ENCODE measurements at places on chromosomes 7 and 10. TPM values are rescaled to one million over a fixed set of nuclear protein-coding genes. Genes with fewer than 3 reads are reported as not detected.
A peak's percentile ranks its signal among the peaks of the same experiment; 100 is the strongest.

DNA sequence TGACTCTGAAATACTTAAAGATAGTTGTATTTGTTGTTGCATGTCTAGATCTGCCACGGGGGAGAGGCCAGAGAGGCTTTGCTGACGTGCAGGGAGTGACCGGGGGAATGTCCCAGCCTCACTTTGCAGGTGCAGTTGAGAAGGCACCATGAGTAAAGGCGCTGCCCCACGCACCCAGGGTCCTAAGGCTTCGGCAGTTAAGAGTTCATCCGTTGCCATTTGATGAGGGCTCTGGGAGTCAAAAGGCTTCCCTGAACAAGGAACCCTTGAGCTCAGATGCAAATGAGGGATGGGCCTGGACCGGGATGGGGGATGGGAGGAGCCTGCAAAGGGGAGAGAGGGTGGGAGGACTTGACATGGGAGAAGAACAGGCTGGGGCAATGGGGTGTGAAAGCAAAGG lies 20.4 kb downstream of the PPP2R2D start:
- peaks cover 2% of the 10 kb centered on the region for H3K4me1 ChIP-seq
- no peaks in the 10 kb centered on the region for H3K27me3 ChIP-seq
- DNase-seq, result no peak
- H3K36me3 ChIP-seq, result no peaks in the 10 kb centered on the region
- no peak overlapping the region for H3K27ac ChIP-seq
- H3K4me3 ChIP-seq, result no peak overlapping the region

The FGFR2 gene
- under 0.01 TPM for total RNA-seq

GRCh38 chr10:3968727-3969126 lies 183.7 kb upstream of the KLF6 start:
- no peaks in the 10 kb centered on the region for H3K27me3 ChIP-seq
- H3K27ac ChIP-seq, result no peak overlapping the region
- no peak overlapping the region for H3K4me3 ChIP-seq
- no peaks in the 10 kb centered on the region for H3K4me1 ChIP-seq
- no peaks in the 10 kb centered on the region for H3K36me3 ChIP-seq
- DNase-seq, result no peak

The BEND7 gene
- total RNA-seq, result 3.1 TPM

DNA sequence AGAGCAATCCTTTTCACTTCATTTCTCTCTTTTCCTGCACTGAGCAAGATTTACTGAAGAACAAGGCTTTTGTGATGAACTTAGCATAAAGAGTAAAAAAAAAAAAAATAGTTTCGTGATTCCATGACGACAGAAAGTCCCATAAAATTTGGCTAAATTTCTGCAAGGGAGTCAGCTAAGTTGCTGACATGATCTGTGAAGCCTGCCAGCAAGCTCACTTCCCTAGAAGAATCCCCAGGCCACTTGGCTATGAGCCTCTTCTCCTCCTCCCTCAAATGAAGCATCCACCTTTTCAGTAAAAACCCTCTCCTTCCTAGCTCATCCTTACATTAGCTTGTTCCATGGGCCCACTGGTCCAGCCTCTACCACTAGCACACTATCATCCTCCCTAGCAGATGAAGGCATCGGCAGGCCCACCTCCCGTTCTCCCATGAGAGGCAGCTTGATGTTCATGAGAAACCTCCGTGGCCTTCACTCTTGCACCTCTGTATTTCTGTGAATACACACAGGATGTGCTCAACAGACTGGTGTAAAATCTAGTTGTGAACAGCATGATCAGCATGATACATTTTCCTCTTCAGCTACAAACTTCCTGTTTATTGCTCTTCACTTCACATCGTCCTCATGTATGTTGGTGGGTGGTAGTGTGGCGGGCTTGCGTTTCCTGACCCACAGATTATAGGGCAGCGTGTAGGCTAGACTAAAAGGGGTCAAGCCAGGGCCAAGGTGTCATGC lies 30.9 kb downstream of the GIMAP8 start:
- H3K4me3 ChIP-seq, result no peak overlapping the region
- no peaks in the 10 kb centered on the region for H3K4me1 ChIP-seq
- H3K36me3 ChIP-seq, result no peaks in the 10 kb centered on the region
- H3K27me3 ChIP-seq, result no peaks in the 10 kb centered on the region
- no peak for DNase-seq
- no peak overlapping the region for H3K27ac ChIP-seq

The COL28A1 gene
- total RNA-seq, result under 0.01 TPM

DNA sequence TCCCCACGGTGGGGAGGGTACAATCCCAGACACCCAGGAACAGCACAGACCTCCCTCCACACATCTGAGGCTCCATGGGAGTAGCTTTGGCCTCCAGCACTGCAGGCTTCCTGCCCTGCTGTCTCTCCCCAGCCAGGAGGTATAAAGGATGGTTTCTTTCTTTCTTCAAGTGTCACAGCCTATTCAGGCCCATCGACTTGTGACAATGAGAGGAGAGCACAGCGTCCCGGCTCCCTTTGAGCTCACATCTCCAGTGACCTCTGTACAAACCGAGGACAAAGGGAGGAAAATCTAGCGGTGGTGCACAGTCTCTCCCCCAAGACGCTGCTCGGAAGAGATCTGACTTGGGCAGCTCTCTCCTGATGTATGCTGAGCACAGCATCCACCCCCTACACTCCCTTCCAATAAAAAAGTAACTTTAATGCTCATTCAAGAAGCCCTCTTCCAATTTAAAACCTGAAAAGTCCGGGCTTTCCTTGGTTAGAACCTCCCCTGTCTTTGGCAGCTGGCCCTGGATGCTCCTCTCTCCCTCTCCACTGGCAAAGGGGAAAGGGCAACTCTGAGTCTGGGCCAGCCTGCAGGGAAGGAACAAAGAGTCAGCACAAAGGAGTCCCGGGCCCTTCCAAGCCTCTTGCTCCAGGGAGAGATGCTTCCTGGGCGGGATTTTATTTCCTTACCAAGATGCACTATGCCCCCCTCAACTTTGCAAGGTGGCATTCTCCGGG lies 18.0 kb downstream of the CHST15 start:
- no peak overlapping the region for H3K4me3 ChIP-seq
- no peak for DNase-seq
- no peaks in the 10 kb centered on the region for H3K4me1 ChIP-seq

The OR9A2 gene
- not detected for total RNA-seq

The LRWD1 gene
- total RNA-seq, result 20.3 TPM

The MLXIPL gene
- not detected for total RNA-seq

The ALKBH4 gene
- total RNA-seq, result 6.1 TPM

GRCh38 chr7:2388637-2388954 lies 14.8 kb upstream of the CHST12 start:
- no peak overlapping the region for H3K4me3 ChIP-seq
- H3K4me1 ChIP-seq, result no peaks in the 10 kb centered on the region
- H3K36me3 ChIP-seq, result peaks cover 2% of the 10 kb centered on the region
- DNase-seq, result no peak
- no peaks in the 10 kb centered on the region for H3K27me3 ChIP-seq

DNA sequence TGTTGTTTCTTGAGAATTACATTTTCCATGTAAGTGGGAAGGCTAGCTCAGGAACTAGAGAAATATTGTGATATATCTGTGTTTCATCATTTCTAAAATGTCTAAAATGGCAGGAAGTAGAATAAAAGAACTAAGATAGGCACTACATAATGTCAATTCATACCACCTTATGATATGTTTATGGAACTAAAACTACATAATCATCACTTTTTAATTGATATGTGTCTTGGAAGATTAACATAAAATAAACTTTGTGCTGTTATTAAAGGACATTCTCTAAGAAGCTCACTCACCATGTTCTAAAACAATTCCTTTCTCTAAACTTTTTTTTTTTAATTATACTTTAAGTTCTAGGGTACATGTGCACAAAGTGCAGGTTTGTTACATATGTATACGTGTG lies 83.5 kb upstream of the TAS2R16 start:
- no peak for DNase-seq
- H3K36me3 ChIP-seq, result no peaks in the 10 kb centered on the region
- H3K4me1 ChIP-seq, result no peaks in the 10 kb centered on the region

The GIMAP6 gene
- total RNA-seq, result not detected

- no peaks in the 10 kb centered on the region for H3K36me3 ChIP-seq
- DNase-seq, result peak; percentile 89
- H3K27ac ChIP-seq, result no peak overlapping the region
- H3K4me1 ChIP-seq, result peaks cover 8% of the 10 kb centered on the region
Observed at GRCh38 chr10:62618576-62619412, 185.7 kb upstream of the ADO start.

The SORBS1 gene
- 0.18 TPM for total RNA-seq

The CDK1 gene
- total RNA-seq, result 28.1 TPM

DNA sequence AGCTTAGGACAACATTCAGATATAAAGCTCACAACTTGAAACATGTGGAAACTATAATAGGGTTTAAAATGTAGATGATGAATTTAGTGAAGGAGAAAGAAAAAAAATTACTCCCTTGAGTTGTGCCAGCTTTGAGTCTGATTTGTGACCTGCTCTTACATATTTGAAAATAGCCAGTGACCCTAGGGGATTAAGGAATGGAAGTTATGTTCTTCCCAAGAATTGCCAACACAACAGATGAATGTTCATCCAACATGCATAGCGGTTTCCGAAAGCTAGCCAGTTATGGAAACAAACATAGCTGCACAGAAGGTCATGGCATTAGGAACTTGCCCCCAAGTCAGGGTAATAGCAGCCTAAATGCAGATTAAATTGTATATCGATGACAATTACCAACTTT lies 10.8 kb downstream of the TMEM196 start:
- no peaks in the 10 kb centered on the region for H3K36me3 ChIP-seq
- no peak overlapping the region for H3K4me3 ChIP-seq
- H3K27me3 ChIP-seq, result no peaks in the 10 kb centered on the region
- H3K27ac ChIP-seq, result no peak overlapping the region
- no peak for DNase-seq

- H3K36me3 ChIP-seq, result no peaks in the 10 kb centered on the region
- no peaks in the 10 kb centered on the region for H3K4me1 ChIP-seq
- peak; percentile 9 for DNase-seq
- H3K27ac ChIP-seq, result no peak overlapping the region
- H3K4me3 ChIP-seq, result no peak overlapping the region
Observed at GRCh38 chr7:147547252-147547897, 1043.2 kb upstream of the C7orf33 start.

DNA sequence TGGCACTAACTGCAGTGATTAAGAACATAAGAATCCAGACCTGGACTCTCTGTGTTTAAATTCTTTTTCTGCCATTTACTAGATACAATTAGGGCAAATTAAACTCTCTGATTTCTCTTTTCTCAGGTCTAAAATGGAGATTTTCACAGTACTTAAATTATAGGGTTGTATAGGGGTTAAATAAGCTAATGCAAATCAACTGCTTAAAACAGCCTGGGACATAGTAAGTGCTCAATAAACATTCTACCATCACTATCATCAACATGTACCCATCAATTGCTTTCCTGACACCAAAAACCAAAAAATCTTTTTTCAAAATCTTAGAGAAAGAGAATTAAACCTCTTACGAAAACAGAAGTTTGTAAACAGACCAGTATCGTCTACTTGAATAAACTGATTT lies 4.5 kb downstream of the ZNF800 start:
- H3K27ac ChIP-seq, result no peak overlapping the region
- H3K36me3 ChIP-seq, result peaks cover 6% of the 10 kb centered on the region
- 0 out of 2 replicates have a peak, but pooled peaks cover 2% of the 10 kb centered on the region for H3K4me1 ChIP-seq

DNA sequence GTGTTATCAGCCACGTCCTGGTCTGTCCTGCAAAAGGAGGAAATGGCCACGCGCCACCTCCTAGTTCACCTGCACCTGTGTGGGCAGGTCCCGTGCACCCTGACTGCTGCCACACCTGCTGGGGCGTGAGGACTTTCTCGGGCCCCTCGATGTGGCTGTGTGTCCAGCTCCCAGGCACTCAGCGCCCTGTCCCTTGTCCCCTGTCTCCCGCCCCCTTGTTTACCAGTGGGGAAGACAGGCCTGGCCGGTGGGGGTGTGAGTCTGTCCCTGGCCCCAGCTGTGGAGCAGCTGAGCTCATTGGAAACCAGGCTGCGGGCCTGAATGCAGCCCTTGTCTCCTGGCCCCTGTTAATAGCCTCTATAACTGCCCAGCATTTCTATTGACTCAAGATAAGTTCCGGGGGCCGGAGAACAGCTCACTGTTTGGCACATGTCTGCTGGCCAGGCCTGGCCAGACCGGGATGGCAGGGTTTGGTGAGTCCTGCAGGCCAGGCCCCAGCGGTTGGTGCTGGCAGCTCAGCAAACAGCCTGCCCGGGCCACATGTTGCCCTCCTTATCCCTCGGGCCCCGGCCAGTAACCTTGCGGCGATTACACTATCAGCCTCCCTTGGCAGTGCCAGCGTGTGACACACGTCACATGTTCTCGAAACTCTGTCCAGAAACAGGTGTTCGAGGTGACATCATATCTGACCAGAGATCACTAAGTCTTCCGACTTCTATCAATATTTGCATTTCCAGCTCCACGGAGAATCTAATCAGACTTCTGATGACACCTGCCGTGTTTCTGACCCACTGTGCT lies 52.1 kb downstream of the FOXL3 start:
- peaks cover 33% of the 10 kb centered on the region for H3K27me3 ChIP-seq
- H3K4me1 ChIP-seq, result no peaks in the 10 kb centered on the region
- DNase-seq, result no peak
- H3K4me3 ChIP-seq, result no peak overlapping the region

DNA sequence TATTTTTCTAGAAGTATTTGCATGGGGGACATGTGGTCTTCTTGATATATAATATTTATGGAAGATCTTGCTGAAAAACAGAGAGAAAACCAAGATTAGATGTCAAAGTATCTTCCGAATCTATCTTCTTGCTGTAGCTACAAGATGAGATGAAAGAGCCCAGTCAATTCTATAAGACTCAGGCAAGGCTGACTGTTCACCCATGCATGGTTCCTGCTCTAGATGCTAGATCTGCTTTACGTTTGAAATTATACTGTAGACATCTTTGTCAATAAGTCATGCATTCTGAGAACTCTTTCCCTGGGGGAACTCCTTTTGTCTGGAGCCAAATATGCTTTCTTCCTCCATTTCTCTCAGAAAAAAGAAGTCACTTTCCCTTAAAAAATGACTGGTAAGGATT lies 1292.0 kb downstream of the XPNPEP1 start:
- H3K36me3 ChIP-seq, result no peaks in the 10 kb centered on the region
- no peak overlapping the region for H3K4me3 ChIP-seq
- no peak overlapping the region for H3K27ac ChIP-seq
- no peaks in the 10 kb centered on the region for H3K27me3 ChIP-seq

GRCh38 chr10:129755158-129755591 lies 208.9 kb downstream of the EBF3 start:
- H3K27ac ChIP-seq, result no peak overlapping the region
- no peaks in the 10 kb centered on the region for H3K4me1 ChIP-seq
- no peak overlapping the region for H3K4me3 ChIP-seq
- H3K36me3 ChIP-seq, result peaks cover 8% of the 10 kb centered on the region

The PCDH15 gene
- not detected for total RNA-seq

GRCh38 chr7:158821171-158822031 lies 7.9 kb downstream of the ESYT2 start:
- H3K36me3 ChIP-seq, result no peaks in the 10 kb centered on the region
- no peak overlapping the region for H3K4me3 ChIP-seq
- H3K4me1 ChIP-seq, result peaks cover 10% of the 10 kb centered on the region
- peak overlapping the region; percentile 36 for H3K27ac ChIP-seq
- DNase-seq, result peak; percentile 75

- no peak overlapping the region for H3K4me3 ChIP-seq
- no peak overlapping the region for H3K27ac ChIP-seq
- H3K4me1 ChIP-seq, result no peaks in the 10 kb centered on the region
- H3K27me3 ChIP-seq, result no peaks in the 10 kb centered on the region
- H3K36me3 ChIP-seq, result no peaks in the 10 kb centered on the region
- no peak for DNase-seq
Observed at GRCh38 chr10:133608855-133609254, 17.7 kb downstream of the FRG2B start.

The MTERF1 gene
- 16.7 TPM for total RNA-seq

- H3K4me1 ChIP-seq, result peaks cover 2% of the 10 kb centered on the region
- peaks cover 20% of the 10 kb centered on the region for H3K27me3 ChIP-seq
- no peak within 1 kb of the TSS for H3K27ac ChIP-seq
Observed at GRCh38 chr10:99329304-99329553, at the start of gene CNNM1. CNNM1 (plus strand) TSS chr10:99329356; CDS start chr10:99329388, 32 bp downstream.
